ENCODE measurements at places on chromosomes 3 and 15.

DNA sequence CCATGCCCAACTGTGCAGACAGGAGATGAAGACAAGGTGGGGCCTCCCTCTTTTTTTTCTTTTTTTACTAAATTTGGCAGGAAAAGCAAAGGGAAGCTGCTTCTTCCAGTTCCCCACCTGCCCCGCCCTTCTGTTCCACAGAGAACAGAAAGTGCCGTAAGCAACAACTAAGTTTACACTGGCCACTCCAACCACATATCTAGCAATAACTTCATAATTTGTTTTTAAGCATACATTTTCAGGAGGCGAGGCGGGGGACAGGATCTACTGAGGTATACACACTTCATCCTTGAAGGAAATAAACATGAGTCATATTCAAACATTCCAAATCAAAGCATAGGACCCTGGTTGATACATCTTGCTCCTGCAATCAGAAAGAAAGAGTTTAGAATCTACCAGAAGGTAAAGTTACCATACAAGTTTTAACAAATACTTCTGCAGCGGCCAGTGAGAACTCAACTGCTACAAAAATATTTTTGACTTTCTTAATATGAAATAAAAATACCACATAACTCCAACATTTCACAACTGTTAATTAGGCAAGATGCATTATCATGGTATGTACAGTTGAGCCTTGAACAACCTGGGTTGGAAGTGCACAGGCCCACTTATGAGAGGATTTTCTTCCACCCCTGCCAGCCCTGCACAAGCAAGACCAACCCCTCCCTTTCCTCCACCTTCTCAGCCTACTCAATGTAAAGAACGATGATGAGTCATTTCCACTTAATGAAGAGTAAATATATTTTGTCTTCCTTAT, 50.7 kb downstream of the FOXP1 start:
- no peak for DNase-seq

GRCh38 chr3:142210144-142210543, 15.2 kb downstream of the GK5 start:
- DNase-seq: no peak

- no peak for DNase-seq
Measured at GRCh38 chr3:5476403-5476802, 288.9 kb downstream of the EDEM1 start.

DNA sequence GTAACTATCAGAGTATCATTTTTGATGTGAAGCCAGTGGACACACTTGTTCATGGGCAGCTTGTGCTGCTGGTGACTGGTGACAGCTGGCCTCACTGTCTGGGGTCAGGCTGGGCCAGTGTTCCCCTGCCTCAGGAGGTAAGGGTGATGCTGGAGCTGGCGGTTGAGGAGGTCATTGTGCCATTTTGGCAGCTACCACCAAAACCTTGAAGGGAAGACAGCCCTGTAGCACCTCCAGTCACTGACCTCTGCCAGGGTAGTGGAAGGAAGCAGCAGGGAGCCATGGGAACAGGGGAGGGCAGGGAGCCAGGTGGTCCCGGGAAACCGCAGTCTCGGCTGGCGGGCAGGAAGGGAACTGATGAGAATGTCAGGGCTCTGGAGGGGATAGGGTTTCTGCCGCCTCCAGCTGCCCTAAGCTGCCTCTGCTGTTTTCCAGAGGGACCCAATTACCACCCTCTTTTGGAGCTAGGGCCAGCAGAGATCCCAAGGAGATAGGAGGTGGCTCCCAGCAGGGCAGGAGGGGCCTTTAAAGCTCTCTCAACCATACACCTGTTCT, 24.8 kb downstream of the FOXL2NB start:
- DNase-seq: no peak

DNA sequence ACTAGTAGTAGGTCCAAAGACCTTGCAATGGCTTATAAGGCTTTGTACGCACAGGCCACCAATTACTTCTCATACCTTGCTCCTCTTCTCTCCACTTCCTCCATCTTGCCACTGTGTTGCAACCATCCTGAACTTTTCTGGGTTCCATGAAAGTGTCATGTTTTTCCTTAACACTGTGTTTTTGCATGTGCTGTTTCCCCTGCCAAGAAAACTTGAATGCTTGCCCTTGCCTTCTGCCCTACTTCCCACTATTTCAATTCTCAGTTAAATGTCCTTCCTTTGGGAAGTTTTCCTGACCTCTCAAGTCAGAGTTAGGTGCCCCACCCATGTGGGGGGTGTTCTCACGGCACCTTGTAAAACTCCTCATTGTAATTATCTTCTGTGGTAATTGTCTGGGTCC, 182.8 kb downstream of the THRB start:
- DNase-seq: no peak

- DNase-seq: no peak
Measured at GRCh38 chr3:63395960-63396359, 117.9 kb downstream of the SYNPR start.

DNA sequence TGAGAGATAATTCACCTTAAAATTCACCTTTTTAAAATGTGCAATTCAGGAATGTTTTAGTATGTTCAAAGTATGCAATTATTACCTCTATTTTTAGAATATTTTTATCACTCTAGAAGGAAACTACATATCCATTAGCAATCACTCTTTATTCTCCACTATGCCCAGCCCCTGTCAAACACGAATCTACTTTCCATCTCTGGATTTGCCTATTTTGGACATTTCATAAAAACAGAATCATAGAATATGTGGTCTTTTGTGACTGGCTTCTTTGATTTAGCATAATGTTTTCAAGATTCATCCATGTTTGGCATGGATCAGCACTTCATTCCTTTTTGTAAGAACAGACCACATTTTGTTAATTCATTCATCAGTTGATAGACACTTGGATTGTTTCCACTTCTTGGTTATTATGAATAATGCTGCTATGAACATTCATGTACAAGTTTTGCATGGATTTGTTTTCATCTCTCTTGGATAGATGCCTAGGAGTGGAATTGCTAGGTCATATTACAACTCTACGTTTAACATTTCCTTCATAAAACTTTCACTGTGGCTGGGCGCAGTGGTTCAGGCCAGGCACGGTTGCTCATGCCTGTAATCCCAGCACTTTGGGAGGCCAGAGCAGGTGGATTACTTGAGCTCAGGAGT, 12.7 kb downstream of the HMCES start:
- DNase-seq: no peak

DNA sequence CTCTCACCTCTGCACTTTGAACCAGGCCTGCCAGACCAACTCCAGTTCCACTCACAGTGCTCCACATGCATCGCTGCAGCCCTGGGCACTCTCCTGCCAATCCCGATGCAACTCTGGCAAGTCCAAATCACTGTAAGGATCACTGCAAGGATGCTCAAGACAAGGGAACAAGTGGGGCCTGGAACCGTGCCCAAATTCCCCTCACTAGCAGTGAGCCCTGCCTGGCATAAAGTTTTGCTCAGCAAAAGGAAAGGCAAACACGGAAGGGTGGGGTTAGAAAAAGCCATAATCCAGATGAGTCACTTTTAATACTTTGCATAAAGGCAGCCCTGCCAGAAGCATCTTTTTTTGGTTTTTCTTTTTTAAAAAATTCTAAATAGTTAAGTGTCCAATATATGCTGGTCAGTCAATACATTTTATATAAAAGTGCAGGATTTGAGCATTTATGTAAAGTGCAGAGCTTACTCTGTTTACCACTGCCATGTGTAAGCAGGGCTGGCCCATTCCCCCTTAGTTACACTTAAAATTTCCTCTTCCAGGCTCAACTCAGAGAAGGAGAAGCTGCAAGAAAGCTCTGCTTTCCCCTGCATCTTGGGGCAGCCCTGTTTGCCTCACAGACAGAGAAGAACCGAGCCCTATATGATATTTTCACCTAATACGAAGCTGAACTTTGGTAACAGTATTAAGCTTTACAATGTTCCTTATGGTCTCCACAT, 102.2 kb downstream of the CD47 start:
- DNase-seq: no peak

DNA sequence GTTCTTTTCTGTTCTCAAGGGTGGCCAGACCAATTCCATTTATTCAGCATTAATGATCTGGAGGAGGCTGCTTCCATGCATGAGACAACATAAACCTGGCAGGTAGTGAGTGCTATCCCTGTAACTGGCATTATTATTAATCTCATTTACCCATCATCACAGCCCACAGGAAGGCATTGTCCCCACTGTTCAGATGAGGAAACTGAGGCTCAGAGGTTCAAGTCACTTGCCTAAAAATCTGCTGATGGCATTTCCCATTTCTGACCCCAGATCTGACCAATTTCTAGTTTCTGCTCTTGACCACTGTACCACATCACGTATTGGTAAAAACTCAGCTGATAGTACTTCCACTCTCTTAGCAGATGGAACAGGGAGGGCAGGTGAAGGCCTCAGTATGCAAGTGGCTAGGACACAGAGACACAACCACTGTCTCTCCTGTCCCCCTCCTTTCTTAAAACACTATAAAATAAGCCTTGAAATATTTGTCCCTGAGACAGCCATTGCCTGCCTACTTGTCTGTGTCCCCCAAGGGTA, 36.1 kb downstream of the TRANK1 start:
- DNase-seq: no peak

GRCh38 chr3:37198547-37198946, 24.2 kb upstream of the LRRFIP2 start:
- DNase-seq: no peak

GRCh38 chr3:193857996-193858395, 265.0 kb downstream of the OPA1 start:
- no peak for DNase-seq

DNA sequence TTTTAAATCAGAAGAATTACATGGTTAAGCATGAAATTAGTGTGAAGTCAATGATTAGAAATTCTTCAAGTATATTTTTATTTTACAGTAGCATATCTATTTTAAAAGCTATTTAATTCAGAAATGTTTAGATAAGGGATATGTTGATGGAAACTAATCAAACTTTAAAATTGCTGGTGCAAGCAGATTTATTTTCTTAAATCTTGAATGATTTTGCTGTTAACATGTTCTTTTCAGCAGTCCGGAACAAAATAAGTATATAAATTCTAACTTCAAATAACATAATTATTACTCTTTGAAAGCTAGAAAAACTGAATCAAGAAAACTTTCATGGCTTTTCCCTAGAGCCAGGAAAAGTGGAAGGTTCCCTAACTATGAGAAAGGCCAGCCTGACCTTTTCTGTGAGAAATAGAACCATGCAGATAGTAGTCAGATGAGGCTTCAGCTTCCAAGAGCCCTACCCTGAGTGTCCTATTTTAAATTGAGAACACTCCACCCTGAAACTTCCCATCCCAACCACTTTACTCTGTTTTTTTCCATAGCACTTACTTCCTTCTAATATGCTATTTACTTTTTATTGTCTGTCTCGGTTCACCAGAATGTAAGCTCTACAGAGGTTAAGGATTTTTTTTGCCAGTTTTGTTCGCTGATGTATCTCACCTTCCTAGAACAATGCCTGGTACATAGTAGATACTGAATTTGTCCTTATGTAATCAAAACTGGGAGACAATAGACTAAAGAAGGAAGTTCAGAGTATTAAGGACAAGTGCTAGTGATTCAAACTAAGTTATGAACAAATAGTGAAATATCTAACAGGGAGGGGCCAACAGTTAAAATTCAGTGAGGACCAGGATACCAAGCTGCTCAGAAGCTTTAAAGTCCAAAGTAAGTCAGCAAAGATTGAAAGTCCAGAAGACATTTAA, 66.8 kb downstream of the CD200R1L start:
- no peak for DNase-seq

DNA sequence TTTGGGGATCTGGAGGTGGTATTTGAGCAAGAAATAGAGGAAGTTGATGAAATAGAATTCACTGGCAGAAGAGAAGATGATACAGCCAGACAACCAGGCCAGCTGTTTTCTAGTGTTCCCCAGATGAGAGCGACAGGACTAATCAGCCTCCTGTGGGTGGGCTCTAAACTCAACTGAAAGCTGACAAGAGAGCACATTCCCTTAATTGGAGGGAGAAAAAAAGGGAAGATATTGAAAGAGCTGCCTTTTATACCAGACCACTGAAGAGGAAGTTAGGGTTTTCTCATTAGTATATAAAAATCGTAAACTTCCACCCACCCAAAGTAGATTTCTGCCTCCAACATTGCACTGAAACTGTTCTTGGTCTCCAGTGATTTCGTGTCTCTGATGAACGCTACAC, 6.5 kb upstream of the TM4SF19 start:
- DNase-seq: no peak

DNA sequence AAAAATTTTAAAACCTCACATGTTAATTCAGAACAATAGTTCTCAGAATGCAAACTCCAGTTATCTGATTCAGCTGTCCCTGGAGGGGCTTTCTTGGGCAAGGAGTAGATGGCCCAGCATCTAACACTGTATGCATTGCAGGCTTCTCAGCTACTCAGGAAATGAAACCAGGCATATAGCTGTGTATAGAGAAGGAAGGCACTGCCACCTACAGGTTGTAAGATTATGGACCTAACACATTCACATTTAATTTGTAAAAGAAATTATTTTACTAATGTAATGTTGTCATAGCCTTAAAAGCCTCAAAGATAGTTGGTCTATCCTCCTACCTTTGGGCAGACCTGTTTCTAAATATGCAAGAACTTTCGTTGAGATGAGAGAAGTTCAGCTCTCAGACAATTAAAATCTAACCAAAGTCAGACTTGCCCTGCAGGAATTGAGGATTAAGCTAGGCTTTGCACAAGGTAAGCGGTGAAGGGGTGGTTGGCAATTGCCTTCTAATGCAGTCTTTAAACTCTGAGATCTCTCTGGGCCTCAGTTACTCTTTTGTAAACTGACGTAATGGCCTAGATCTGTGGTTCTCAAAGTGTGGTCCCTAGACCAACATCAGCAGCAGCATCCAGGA, 132.8 kb upstream of the SLC24A5 start:
- DNase-seq: no peak

DNA sequence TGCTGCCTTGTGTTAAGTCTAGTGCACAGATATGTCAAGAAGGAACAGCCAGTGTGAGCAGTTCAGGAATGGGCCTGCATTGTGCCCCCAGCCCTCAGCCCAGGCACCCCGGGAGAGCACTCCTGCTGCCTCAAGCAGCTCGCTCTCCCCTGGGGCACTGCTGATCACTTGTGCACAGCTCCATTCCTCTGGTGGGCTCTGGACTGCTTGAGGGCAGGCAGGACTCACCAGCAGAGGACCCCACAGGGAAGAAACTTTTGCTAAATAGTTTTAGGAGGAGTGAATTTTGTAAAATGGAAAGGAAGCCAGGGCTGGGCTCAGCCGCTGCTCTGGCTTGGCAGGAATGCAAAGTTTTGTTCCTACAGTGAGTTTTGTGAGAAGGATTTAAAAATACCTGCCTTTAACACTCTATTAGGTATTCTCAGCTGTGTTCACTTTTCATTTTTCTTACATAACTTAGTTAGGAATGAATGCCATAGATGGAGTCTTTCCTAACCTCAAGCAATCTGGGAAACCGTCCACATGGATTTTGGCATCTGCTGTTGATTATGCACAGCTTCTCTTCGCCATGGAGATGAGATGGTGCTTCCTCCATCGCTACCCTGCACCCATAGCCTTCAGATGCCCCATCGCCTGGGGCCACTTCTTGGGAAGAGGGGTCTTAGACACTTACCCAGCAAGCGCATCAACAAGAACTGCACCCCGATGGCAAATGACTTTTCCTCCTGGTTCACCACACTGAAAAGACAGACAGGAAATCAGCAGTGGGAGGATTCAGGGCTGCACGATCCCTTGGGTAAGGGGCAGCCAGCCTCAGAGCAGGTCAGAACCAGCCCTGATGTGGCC, 42.3 kb upstream of the RAB6B start:
- DNase-seq: no peak

- DNase-seq: no peak
Measured at GRCh38 chr15:60571008-60571420, 92.1 kb upstream of the ICE2 start.

- no peak for DNase-seq
Measured at GRCh38 chr15:49827311-49827710, 206.5 kb downstream of the DTWD1 start.
